Left ventricle myocardium inferior (tissue), 1 donor: ENCODE measurements at places on chromosomes 7 and 10. TPM values are rescaled to one million over a fixed set of nuclear protein-coding genes. Genes with fewer than 3 reads are reported as not detected.

DNA sequence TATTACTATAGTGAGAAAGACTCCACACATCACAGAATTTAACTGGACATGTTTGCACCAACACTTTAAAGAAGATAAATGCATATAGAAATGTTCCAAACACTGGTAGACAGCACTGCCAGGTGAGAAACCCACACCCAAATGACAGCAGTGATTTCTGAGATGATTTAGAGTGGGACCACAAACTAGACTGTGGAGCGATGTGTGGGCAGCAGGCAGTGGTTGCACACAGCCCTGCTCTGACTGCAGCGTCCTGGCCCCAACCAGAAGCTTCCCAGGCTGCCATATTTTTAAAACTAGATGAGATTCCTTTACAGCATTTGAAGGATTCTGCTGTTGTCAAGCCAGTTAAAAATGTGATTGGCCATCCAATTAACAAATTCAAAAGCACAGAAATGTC lies 47.7 kb upstream of the COMMD3 start:
- DNase-seq = no peak

GRCh38 chr10:112287844-112288243 lies 4.6 kb downstream of the TECTB start:
- peak; percentile 16 for DNase-seq

- DNase-seq = no peak
Measured at GRCh38 chr10:19623321-19623720, 192.9 kb upstream of the PLXDC2 start.

Gene APBB1IP
- total RNA-seq = 2.6 TPM

Gene CCL24
- total RNA-seq = not detected

Gene ERCC6
- 19.9 TPM for total RNA-seq
